Cardiac muscle cell (in vitro differentiated cells and primary cell): ENCODE measurements at places on chromosomes 1 and 21.

DNA sequence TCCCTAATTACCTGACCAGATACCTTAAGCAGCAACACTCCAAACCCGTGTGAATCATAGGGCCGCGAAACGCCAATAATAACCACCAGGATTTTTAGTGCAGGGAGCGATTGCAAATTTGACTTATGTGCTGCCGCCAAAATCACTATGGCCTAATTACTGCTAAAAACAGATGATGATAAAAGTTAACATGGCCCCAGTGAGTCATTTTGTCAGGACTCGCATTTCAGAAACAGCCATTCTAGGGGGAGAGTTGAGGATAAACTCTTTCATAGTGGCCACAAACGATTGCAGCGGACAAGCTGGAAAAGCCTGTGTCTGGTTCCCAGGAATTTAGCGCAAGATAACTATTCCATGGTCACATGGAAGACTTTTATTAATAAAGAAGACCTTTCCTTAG, 103.4 kb downstream of the HLX start:
- H3K36me3 ChIP-seq: no peaks in the 10 kb centered on the region
- no peak for DNase-seq
- H3K27me3 ChIP-seq: peaks cover 23% of the 10 kb centered on the region

- H3K27ac ChIP-seq: no peak overlapping the region
- no peaks in the 10 kb centered on the region for H3K36me3 ChIP-seq
- no peak overlapping the region for H3K4me3 ChIP-seq
- no peaks in the 10 kb centered on the region for H3K27me3 ChIP-seq
- no peak for DNase-seq
These were observed 4.1 kb downstream of the PDC start for GRCh38 chr1:186456729-186457255.

GRCh38 chr1:209692296-209692695, 12.3 kb upstream of the HSD11B1 start:
- no peak for DNase-seq
- H3K27ac ChIP-seq: no peak overlapping the region
- H3K4me3 ChIP-seq: no peak overlapping the region
- H3K36me3 ChIP-seq: no peaks in the 10 kb centered on the region

DNA sequence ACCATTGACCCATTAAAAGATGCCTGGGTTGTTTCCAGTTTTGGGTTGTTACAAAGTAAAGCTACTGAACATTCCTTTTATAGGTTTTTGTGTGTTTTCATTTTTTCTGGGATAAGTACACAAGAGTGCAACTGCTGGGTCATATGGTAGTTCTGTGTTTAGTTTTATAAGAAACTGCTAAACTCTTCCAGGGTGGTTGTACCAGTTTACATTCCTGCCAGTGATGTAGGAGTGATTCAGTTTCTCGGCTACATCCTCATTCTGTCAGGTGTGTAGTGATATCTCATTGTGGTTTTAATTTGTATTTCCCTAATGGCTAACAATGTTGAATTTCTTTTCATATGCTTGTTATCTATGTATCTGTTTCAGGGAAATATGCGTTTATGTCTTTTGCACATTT, 58.5 kb upstream of the DNAJC6 start:
- H3K27me3 ChIP-seq: no peaks in the 10 kb centered on the region
- DNase-seq: no peak
- H3K4me3 ChIP-seq: no peak overlapping the region
- H3K27ac ChIP-seq: no peak overlapping the region
- H3K36me3 ChIP-seq: no peaks in the 10 kb centered on the region
- peaks cover 11% of the 10 kb centered on the region for H3K4me1 ChIP-seq

DNA sequence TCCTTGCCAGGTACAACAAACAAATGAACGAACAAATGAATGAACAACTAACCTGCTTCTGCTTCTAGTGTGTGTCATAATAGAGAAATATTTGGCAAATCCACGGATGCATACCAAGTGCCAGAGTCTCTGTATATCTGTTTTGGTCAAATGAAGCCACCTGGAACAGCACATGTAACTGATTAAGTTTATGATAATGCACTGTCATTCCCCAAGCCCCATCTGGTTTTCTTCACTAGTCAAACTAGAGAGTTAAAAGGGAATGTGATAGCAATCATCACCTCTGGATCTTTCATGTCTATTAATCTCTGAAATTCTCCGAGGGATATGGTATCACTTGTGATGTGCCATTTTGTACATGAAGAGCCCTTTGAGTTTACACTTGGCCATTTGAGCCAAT, 21.0 kb upstream of the SCAF4 start:
- no peak overlapping the region for H3K4me3 ChIP-seq
- no peak overlapping the region for H3K27ac ChIP-seq
- no peaks in the 10 kb centered on the region for H3K4me1 ChIP-seq
- no peaks in the 10 kb centered on the region for H3K36me3 ChIP-seq
- no peaks in the 10 kb centered on the region for H3K27me3 ChIP-seq
